ENCODE measurements at places on chromosomes 11 and 22.

- no peak for DNase-seq
These were observed 104.6 kb upstream of the HSD17B12 start for GRCh38 chr11:43575913-43576310.

DNA sequence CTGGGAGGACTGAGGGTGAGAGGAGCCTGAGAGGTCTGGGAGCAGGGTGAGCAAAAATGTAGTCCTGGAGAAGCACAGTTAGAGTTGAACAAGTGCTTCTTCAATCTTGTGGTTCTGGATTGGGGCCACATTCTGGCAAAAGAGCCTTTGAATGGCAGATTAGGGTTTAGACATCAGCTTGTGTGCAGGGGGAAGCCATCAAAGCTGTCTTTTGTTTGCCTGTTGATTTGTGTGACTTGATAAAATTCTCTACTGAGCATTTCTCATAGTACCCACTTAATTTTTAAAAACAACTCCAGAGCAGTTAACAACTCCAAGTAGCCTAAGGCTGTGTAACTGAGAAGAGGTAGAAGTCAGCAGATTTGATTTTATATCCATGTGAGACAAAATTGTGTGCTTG lies 166.2 kb downstream of the FAT3 start:
- DNase-seq: no peak

DNA sequence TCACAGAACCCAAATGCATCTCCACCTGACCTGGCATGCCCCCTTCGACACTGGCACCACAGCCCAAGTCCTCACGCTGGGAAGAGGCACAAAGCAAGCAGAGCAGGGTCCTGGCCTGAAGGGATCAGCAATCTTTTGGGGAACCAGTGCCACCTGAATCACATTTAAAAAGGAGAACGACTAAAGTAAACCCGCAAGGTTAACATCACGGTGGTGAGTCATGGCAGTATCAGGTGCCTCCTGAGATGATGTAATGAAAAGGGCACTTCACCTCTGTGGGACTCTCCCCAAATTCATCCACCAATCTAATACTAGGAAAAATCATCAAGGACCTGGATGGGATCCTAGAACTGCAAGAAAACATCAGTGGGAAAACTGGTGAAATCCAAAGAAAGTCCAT lies 44.9 kb downstream of the PACSIN2 start:
- no peak for DNase-seq

DNA sequence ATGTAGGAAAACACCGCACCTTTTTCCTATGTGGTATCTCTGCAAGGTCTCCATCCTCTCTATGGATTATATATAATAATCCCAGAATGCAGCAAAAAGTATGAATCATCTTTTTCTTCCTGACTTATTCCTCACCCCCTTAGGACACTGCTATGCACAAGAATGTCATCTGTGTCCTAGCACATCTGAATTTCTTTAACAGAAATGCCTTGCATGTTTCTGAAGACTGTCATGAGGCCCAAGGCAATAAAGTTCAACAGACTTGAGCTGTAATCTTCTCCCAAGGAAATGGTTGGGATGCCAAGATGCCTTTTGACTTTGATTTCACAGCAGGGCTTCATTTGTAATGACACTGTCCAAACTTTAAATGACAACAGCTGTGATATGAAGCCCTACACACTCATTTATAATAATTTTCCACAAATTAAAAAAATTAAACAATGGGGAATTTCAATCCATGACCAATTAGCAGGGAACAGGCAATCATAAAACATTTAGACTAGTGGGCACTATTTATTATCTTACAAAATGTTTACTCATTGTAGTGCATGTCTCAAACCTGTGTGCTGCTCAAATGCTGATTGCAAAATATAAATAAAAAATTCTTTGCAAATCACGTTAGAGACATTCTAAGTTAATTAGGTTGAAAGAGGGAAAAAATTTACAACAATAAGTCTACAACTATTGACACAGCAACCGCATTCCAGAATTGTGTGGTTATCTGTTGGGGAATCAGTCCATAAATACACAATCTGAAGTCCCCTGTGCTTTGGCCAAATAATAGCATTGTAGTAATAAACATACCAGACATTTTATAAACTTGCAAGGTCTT lies 242.3 kb downstream of the SWAP70 start:
- DNase-seq: no peak

GRCh38 chr22:37549704-37550059 lies 10.6 kb upstream of the CDC42EP1 start:
- DNase-seq: no peak

DNA sequence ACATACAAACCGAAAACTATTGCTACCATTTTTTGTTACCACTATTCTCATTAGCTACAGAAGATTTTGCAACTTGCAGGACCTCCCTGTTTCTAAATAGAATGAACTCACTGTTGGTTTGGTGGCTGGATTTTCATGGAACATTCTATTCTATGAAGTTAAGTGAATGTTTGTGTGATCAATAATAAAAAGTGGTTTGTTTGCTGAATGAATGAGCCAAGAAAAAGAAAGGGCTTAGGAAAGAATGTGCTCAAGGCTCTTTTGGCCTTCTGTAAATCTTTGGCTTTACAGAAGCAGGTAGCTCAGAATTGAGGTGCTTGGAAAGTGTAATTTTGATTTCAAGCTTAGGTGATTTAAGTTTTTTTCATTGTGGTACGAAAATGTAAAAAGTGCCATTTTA lies 5.9 kb upstream of the SCGB1D2 start:
- no peak for DNase-seq

- no peak for DNase-seq
These were observed 895.8 kb downstream of the OPCML start for GRCh38 chr11:132636523-132636922.

GRCh38 chr22:36902143-36902926 lies 11.1 kb upstream of the CSF2RB start:
- no peak for DNase-seq

GRCh38 chr11:8650401-8650990 lies 32.0 kb downstream of the TRIM66 start:
- DNase-seq: no peak

- DNase-seq: no peak
These were observed 18.0 kb downstream of the TBRG1 start for GRCh38 chr11:124640666-124641065.

DNA sequence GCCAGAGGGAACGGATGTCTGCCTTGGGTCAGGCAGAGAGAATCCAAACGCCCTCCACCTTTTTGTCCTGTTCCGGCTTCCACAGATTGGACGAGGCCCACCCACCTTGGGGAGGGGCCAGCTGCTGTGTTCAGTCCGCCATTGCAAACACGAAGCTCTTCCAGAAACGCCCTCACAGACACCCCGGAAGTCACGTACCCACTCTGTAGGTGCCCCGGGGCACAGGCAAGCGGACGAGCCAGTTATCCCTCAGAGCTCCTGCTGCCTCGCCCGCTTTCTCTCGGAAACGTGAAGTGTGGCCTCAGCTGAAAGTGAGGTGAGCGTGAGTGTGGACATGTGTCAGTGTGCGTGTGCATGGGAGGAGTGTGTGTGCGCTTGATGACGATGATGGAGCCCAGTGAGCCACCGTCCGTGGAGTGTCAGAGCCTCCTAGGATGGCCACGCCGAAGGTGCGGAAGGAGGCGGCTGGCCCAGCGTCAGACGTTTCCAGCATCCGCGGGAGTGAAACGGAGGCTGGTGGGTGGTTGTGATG lies 869.2 kb downstream of the TBC1D22A start:
- no peak for DNase-seq

DNA sequence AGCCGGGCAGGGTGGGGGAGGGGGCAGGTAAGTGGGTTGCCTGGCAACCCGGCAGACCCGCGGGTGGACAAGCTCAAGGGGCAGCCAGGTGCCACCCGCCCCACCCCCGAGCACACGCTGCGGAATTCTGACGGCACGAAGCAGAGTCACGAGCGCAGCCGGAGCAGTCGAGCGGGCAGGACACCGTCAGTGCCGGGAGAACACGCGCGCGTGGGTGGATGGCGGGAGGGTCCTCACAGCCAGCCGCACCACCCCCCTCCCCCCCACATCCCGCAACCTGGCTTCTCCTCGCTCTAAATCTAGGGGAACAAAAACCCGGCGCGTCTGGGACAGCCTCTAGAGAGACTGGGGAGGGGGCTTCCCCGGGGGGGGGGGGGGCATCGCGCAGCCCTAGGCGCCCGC lies 133.1 kb upstream of the HSD17B12 start:
- no peak for DNase-seq

GRCh38 chr11:2664791-2665525 lies 34.8 kb downstream of the KCNQ1OT1 start:
- no peak for DNase-seq

GRCh38 chr11:126188332-126189108 lies 22.9 kb downstream of the RPUSD4 start:
- no peak for DNase-seq

DNA sequence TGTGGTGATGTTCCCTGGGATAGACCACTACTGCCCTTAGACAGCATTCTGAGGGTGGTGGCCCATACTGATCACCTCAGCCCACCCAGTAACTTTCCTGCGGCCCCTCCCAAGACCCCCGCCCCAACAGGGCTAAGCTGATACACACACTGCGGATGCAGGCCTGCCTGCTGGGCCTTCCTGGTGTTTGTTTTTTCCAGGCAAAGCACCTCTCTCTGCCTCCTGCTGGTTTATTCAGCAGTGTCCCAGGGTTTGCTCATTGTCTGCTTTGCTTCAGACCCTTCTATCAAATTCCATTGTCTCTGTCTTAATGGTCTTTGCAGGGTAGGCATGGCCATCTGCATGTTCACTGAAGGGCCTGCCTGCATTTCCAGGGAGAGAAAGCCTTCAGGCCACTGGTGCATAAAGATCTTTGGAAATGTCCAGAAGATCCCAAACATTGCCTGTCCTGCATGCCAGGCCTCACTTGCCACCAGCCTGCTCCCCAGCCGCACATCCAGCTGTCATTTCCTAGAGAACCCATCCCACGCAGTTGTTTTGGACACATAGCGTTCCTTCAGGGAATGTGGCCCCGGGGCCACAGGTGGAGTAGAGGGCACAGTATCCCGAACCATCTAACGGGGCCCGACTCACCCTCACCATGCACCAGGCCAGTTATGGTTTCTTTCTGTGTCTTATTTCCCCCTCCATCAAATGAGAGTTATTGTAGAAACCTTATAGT lies 50.2 kb downstream of the BCR start:
- DNase-seq: no peak

- no peak for DNase-seq
These were observed at the start of gene MMP3 for GRCh38 chr11:102843489-102843888. MMP3 (minus strand) TSS chr11:102843609; CDS start chr11:102843546, 63 bp downstream.

GRCh38 chr22:33575771-33576170 lies 344.5 kb downstream of the LARGE1 start:
- DNase-seq: no peak

DNA sequence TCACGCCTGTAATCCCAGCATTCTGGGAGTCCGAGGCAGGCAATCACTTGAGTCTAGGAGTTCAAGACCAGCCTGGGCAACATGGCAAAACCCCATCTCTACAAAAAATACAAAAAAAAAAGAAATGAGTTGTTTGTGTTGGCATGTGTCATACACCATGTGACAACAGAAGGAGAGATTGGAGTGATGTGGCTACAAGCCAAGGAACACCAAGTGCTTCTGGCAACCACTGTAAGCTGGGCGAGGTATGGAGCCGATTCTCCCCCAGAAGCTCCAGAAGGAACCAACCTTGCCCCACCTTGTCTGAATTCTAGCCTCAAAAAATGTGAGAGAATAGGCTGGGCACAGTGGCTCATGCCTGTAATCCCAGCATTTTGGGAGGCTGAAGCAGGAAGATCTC lies 39.1 kb upstream of the SLC35C1 start:
- DNase-seq: no peak

- DNase-seq: no peak
These were observed 38.2 kb upstream of the FSHB start for GRCh38 chr11:30192620-30193019.

- DNase-seq: no peak
These were observed 2.4 kb upstream of the IFITM2 start for GRCh38 chr11:304915-305843.

DNA sequence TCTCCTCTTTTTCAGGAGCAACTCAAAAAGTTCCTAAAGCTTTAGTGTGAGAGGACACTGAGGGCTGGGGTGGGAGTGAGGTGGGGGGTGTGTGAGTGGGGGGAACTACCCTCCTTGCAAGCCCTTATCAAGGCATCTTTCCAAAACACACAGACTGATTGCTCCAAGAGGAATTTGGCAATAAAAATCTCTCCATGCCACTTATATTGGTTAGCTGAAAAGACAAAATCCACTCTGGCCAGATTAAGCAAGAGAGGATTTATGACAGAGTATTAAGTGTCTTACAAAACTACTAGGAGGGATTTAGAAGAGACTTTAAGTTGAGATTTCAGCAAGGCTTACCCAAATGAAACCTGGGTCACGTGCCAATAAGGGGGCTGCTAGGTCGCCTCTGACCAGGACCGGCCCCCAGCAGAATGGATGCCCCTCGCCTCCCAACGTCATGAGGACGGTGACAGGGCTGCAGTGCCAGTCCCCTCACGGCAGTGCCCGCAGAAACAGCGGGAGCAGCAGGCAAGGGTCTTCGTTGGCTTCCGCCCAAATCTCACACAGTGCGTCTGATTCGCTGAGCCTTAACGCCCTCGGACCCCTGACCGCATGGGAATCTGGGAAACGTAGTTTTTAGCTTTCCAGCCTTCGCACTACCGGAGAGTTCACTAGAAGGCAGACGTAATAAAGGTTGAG lies 22.1 kb upstream of the CTR9 start:
- no peak for DNase-seq

DNA sequence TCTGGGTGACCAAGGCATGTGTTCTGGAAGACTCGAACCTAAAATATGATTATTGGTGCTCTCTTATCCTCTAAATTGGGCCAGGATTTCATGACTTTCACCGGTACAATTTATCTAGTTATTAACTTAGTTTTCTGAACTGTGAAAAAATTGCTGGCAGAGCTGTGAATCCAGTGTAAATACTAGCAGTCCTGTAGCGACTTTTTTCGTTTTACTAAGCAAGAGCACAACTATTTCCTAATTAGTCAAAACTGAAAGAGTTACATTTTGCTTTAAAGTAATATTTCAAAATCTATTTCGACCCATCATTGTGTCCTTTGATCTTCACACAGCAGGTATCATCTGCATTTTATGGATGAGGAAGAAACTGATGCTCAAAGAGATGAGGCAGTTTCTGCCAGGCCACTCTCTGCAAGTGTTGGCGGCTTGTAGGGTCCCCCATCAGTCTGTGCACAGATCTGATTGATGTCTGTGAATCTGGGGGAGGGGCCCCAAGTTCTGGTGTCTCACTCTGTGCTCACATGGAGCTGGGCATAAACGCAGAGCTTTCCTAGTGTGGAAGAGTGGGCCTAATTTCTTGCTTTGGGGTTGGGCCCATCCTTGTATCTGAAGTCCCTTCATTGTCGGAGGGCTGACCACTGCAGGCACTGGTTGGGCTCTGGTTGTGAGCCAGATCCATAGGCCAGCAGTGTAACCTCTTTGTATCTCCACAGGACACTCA lies 1.4 kb upstream of the TRMT2A start:
- no peak for DNase-seq

GRCh38 chr11:120906766-120907165 lies 117.1 kb upstream of the TBCEL start:
- no peak for DNase-seq
